Sigmoid colon (tissue), 7 donors: ENCODE measurements at places on chromosomes 5 and 9. TPM values are rescaled to one million over a fixed set of nuclear protein-coding genes. Genes with fewer than 3 reads are reported as not detected.

Gene FAM53C
- total RNA-seq, result 27.6 TPM

GRCh38 chr9:134704498-134704897 lies 62.9 kb downstream of the COL5A1 start:
- no peak for DNase-seq
- peak overlapping the region; percentile 87 for H3K27ac ChIP-seq
- peaks cover 26% of the 10 kb centered on the region for H3K36me3 ChIP-seq
- no peaks in the 10 kb centered on the region for H3K27me3 ChIP-seq
- H3K4me1 ChIP-seq, result peaks cover 73% of the 10 kb centered on the region

DNA sequence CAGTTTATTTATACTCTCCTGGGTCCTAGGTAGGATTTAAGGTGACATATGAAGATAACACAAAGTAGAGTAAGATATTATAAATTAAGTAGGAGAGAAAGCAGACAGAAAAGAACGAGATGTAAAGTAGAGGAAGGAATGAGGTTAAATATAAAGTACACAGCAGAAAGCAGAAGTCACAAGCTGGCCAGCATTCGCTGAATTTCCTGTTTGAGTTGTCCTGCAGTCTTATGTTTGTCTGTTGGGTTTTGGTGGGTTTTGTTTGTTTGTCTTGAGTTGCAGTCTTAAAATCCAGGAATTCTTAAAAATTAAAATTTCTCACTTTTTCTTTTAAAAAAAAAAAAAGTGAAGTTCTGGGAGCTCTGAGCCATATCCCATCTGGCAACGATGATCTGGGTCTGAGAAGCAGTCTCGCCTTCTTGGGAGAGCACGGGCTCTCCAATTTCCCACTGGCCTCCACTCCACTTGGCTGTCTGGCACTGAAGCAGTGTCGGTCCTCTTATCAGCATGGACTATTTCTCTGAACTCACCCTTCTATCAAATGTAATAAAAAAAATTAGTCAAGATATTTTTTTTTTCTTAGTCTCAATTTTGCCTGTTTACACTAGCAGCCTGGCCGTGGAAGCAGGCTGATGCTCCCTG lies 2.0 kb downstream of the S100Z start:
- DNase-seq, result no peak
- no peaks in the 10 kb centered on the region for H3K36me3 ChIP-seq
- no peaks in the 10 kb centered on the region for H3K27me3 ChIP-seq
- no peak overlapping the region for H3K4me3 ChIP-seq

GRCh38 chr9:129712634-129713401 lies 40.0 kb downstream of the PTGES start:
- no peak overlapping the region for H3K27ac ChIP-seq
- H3K27me3 ChIP-seq, result no peaks in the 10 kb centered on the region
- no peaks in the 10 kb centered on the region for H3K36me3 ChIP-seq

DNA sequence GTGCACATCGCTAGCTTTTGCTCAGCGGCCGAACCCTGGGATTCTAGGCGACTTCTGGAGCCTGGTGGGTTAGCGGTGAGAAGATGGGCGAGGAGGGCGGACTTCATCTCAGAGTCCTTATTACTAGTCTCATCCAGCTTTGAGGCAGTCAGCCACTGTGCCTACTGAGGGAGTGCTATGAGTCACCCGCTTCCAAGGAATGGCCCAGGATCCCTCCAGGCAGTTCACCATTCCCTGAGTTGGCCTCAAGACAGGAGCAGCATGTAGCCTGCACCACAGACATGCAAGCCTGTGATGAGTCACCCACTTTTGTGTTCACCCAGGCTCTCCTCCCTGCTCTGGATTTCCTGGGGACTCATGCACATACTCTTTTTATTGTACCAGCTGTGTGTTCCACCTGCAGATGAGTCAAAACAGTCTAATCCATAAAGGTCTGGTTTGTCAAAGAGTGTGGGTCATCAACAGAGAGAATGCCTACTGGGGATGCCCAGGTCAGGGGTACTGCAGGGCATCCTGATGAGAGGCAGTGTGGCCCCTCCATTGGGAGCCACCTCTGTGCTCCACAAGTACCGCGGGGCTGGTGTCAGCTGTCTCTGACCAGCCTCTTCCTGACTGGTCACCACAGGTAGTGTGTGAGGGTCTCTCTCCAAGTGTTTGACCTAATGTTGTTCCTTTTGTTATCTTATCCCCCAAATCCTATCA lies 20.2 kb downstream of the SLC22A5 start:
- peak; percentile 92 for DNase-seq
- H3K36me3 ChIP-seq, result peaks cover 23% of the 10 kb centered on the region
- peak overlapping the region; percentile 92 for H3K27ac ChIP-seq
- H3K4me3 ChIP-seq, result no peak overlapping the region
- peaks cover 63% of the 10 kb centered on the region for H3K4me1 ChIP-seq
- H3K27me3 ChIP-seq, result no peaks in the 10 kb centered on the region

Gene SPINK4
- not detected for total RNA-seq

GRCh38 chr5:88396000-88396535 lies 127.4 kb upstream of the TMEM161B start:
- H3K27me3 ChIP-seq, result no peaks in the 10 kb centered on the region
- no peaks in the 10 kb centered on the region for H3K36me3 ChIP-seq
- DNase-seq, result no peak
- no peak overlapping the region for H3K27ac ChIP-seq
- H3K4me3 ChIP-seq, result no peak overlapping the region
- no peaks in the 10 kb centered on the region for H3K4me1 ChIP-seq

- H3K36me3 ChIP-seq, result no peaks in the 10 kb centered on the region
- no peaks in the 10 kb centered on the region for H3K4me1 ChIP-seq
- H3K4me3 ChIP-seq, result no peak overlapping the region
- H3K27ac ChIP-seq, result no peak overlapping the region
- peaks cover 7% of the 10 kb centered on the region for H3K27me3 ChIP-seq
Observed at GRCh38 chr5:98982880-98983279, 54.1 kb upstream of the CHD1 start.

- no peak for DNase-seq
- H3K27me3 ChIP-seq, result no peaks in the 10 kb centered on the region
- no peaks in the 10 kb centered on the region for H3K36me3 ChIP-seq
Observed at GRCh38 chr9:73807952-73808351, 656.3 kb downstream of the ANXA1 start.

Gene CMYA5
- 21.0 TPM for total RNA-seq

- no peaks in the 10 kb centered on the region for H3K4me1 ChIP-seq
- H3K27me3 ChIP-seq, result no peaks in the 10 kb centered on the region
- no peaks in the 10 kb centered on the region for H3K36me3 ChIP-seq
- DNase-seq, result no peak
Observed at GRCh38 chr5:130043834-130044233, 139.6 kb downstream of the CHSY3 start.

Gene GAPT
- total RNA-seq, result 2.5 TPM

DNA sequence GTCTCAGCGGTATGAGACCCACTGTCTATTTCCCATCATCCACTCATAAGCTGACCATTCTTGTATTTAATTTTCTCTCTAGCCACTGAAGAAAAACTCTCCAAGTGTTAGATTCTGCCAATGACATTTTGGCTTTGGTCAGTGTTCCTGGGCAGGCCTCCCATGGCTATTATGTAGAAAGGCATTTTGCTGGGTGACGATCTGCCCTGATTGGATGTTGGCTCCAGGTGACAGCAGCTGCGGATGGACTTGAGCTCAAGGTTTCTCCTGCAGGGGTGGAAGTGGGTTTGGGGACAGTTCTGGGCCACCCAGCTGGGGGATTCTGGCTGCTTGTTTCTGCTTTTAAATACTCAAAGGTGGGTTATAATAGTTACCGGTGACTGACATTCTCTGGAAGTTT lies 31.6 kb downstream of the ACSL6 start:
- no peaks in the 10 kb centered on the region for H3K36me3 ChIP-seq
- no peak overlapping the region for H3K27ac ChIP-seq
- no peak overlapping the region for H3K4me3 ChIP-seq
- peak; percentile 30 for DNase-seq
- H3K27me3 ChIP-seq, result no peaks in the 10 kb centered on the region
- peaks cover 10% of the 10 kb centered on the region for H3K4me1 ChIP-seq

GRCh38 chr5:10283927-10284635 lies 23.6 kb downstream of the CMBL start:
- H3K36me3 ChIP-seq, result no peaks in the 10 kb centered on the region
- peak; percentile 89 for DNase-seq
- no peaks in the 10 kb centered on the region for H3K4me1 ChIP-seq

DNA sequence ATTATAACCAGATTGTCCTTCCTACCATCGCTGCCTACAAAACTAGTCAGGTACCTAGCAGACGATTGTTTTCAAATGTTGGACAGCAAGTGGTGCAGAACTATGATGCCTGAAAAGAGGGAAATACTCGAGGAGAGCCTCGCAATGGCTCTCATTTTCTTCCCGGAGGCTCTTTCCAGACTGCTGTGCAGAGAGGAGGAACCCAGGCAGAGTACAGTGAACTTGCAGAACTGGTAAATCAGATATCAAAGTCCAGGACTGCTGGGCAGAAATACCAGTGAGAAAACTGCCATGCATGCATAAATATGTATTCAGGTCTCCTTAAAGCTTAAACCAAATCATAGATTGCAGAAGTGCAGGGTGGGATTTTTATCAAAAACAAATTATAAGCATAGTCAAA lies 26.4 kb upstream of the UGT3A1 start:
- no peak overlapping the region for H3K27ac ChIP-seq
- DNase-seq, result no peak
- H3K36me3 ChIP-seq, result no peaks in the 10 kb centered on the region
- no peaks in the 10 kb centered on the region for H3K27me3 ChIP-seq
- no peak overlapping the region for H3K4me3 ChIP-seq

- no peak for DNase-seq
- no peak overlapping the region for H3K4me3 ChIP-seq
- no peaks in the 10 kb centered on the region for H3K4me1 ChIP-seq
- no peaks in the 10 kb centered on the region for H3K27me3 ChIP-seq
- no peak overlapping the region for H3K27ac ChIP-seq
Observed at GRCh38 chr5:75847561-75848021, 130.4 kb upstream of the POC5 start.

- DNase-seq, result no peak
- H3K36me3 ChIP-seq, result no peaks in the 10 kb centered on the region
- no peak overlapping the region for H3K27ac ChIP-seq
- H3K4me1 ChIP-seq, result no peaks in the 10 kb centered on the region
- no peak overlapping the region for H3K4me3 ChIP-seq
Observed at GRCh38 chr5:4518903-4519672, 621.0 kb upstream of the ADAMTS16 start.

DNA sequence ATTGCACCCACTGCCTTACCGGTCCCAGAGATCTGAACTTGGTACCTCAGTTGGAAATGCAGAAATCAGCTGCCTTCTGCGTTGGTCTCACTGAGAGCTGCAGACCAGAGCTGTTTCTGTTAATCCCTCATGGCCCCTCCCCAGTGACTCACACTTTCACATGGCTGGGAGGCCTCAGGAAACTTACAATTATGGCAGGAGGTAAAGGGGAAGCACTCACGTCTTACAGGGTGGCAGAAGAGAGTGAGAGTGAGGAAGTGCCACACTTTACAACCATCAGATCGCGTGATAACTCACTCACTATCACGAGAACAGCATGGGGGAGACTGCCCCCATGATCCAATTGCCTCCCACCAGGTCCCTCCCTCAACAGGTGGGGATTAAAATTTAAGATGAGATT lies 648.5 kb downstream of the MTRR start:
- H3K36me3 ChIP-seq, result no peaks in the 10 kb centered on the region
- H3K27me3 ChIP-seq, result no peaks in the 10 kb centered on the region
- H3K27ac ChIP-seq, result no peak overlapping the region
- H3K4me1 ChIP-seq, result no peaks in the 10 kb centered on the region
- H3K4me3 ChIP-seq, result no peak overlapping the region
- DNase-seq, result no peak

GRCh38 chr5:73816656-73817420 lies 190.8 kb downstream of the ARHGEF28 start:
- H3K4me1 ChIP-seq, result no peaks in the 10 kb centered on the region
- DNase-seq, result no peak
- no peak overlapping the region for H3K27ac ChIP-seq
- H3K27me3 ChIP-seq, result no peaks in the 10 kb centered on the region
- H3K36me3 ChIP-seq, result no peaks in the 10 kb centered on the region

DNA sequence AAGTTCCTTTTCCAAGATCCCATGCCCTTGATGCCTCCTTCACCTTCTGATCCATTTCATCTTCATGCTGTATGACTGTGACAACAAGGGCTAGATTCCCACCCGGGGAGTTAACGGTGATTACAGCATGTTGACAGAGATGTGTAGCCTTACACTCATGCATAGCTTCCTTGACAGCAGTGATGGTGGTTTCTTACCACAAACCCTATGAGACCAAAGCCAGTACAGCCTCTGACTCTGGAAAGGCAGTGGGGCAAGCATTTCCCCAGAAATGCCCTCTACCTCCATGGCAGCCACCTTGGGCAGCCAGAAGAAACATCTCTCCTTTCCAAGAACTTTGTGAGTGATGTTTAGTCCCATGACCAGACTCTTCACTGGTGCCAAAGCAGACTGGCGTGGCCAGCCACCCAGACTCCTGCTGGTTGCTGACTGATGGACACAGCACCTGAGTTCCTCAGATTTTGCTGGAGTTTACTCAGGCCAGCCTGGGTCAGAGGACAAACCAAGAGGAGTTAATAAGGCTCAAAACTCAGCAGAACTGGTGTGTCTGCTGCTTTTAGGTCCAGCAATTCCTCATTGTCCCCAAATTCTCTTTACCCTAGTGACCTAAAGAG lies 199.7 kb upstream of the SLC27A6 start:
- no peaks in the 10 kb centered on the region for H3K4me1 ChIP-seq
- no peak for DNase-seq
- no peak overlapping the region for H3K4me3 ChIP-seq

DNA sequence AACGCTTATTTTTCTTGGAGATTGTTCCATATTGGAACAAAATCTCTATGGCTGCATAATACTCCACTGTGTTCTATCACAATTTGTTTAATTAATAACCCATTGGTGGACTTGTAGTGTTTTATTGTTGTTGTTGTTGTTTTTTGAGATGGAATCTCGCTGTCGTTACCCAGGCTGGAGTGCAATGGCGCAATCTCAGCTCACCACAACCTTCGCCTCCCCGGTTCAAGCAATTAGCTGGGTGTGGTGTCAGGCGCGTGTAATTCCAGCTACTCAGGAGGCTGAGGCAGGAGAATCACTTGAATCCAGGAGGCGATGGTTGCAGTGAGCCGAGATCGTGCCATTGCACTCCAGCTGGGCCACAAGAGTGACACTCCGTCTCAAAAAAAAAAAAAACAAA lies 38.7 kb downstream of the SPRY4 start:
- no peak for DNase-seq
- no peaks in the 10 kb centered on the region for H3K27me3 ChIP-seq
- peaks cover 3% of the 10 kb centered on the region for H3K4me1 ChIP-seq
- H3K4me3 ChIP-seq, result no peak overlapping the region
- H3K36me3 ChIP-seq, result no peaks in the 10 kb centered on the region
- H3K27ac ChIP-seq, result no peak overlapping the region

- H3K4me3 ChIP-seq, result no peak overlapping the region
- no peak for DNase-seq
- H3K36me3 ChIP-seq, result peaks cover 8% of the 10 kb centered on the region
- H3K4me1 ChIP-seq, result peaks cover 47% of the 10 kb centered on the region
- H3K27me3 ChIP-seq, result no peaks in the 10 kb centered on the region
- peak overlapping the region; percentile 69 for H3K27ac ChIP-seq
Observed at GRCh38 chr5:668283-668995, 24.7 kb downstream of the TPPP start.
